ENCODE measurements at places on chromosomes 6 and 20. TPM values are rescaled to one million over a fixed set of nuclear protein-coding genes. Genes with fewer than 3 reads are reported as not detected.

DNA sequence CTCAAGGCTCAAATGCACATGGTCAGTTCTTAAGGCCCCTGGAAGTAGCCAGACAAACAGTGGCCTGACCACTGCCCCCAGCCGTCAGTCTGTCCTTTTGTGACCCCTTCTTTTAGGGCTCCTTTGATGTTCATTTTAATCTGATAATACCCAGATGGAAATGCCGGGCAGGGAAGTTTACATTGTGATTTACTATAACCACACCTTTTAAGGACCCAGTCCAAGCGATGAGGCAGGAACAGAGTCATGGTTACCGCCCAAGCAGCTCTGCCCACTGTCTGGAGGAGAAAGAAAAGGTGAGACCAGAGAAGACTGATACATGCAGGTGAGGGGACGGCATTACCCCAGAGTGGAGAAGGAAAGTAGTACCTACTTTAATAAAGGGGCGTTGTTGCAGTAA, 110.6 kb downstream of the PLEKHG1 start:
- DNase-seq, result no peak

- DNase-seq, result no peak
Observed at GRCh38 chr6:115932481-115932880, 128.2 kb downstream of the FRK start.

SLC25A27 gene
- total RNA-seq, result 39.3 TPM

GRCh38 chr20:34091637-34092200, 20.3 kb downstream of the EIF2S2 start:
- DNase-seq, result no peak

DNA sequence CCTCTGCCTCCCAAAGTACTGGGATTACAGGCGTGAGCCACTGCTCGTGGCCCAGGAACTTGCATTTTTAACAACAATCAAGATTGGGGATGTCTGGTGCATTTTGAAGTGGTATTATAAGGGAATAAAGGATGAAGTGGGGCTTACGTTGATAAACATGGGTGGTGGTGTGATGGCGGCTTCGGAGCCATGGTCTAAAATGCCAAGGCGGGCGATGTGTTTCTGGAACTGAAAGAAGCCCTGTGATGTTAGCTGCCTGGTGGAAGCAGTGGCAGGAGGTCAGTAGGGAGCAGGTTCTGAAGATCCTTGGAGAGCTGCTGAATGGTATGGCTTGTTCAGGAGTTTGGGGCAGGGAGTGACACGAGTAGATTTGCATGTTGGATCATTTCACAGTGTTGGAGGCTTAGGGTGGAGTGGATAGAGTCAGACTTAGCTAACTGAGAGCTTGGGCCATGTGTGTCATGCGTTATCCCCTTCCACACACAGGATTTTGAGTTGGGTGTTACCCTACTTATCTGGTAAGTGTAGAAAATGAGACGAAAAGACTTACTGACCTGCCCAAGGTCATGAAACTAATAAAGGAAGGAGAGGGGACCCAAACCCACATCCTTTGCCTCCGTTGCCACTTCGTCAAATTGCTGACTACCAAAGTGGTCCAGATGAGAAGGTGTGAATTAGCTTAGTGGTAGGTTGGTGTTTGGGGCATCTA, 1.5 kb downstream of the NELFCD start:
- peak; percentile 72 for DNase-seq

Data from vagina (tissue), 2 donors.